ENCODE measurements at places on chromosomes 1 and 21.

DNA sequence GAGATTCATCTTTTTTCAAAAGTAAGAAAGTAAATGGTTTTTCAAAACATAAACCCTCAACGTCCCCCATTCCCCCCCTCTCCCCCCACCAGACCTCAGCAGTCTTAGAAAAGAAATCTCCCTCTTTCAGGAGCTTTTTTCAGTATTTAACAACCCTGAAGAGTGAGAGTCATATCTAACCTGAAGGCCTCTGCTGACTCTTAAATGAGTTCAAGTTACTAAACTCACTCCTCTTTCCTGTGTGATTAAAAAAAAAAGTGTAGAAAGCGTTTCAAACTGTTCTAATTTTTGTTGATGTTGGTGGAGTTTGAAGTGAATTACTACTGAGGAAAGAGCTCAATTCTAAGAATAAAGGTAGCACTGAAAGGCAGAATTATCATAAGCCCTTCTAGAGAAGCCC, 93.7 kb downstream of the VAV3 start:
- DNase-seq: no peak

DNA sequence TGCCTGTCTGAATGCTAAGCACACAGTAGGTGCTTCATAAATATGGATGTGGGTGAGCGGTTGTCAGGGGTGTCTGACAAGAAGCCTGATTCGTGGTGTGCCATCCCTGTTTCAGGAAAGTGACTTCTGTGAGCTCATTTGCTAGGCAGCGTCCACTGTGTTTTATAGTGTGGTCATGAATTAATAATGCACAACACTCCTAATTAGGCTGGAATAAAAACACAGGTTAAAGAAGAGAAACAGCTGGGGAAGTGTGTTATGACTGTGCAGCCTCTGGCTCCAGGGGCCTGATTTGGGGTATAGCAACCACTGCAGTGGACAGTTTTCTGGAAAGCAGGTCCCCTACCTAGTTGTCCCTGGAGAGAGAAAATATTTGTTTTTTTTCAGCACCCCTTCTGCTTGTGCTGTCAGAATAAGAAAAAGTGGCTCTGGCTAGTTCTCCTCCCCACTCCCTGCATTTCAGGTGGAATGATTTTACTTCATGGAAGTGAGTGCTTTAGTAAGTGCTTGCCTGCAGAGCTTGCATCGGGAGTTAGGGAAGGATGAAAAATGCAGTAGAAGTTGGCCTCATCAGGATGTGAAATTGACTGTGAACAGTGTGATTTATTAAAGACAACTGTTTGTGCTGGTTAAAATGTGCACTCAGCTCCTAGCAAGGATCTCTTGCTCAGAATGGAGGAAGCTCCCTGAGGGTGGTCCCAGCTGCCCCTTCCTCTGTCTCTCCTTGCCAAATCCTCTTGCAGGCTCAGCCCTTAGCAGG, 333.8 kb downstream of the HHAT start:
- no peak for DNase-seq

DNA sequence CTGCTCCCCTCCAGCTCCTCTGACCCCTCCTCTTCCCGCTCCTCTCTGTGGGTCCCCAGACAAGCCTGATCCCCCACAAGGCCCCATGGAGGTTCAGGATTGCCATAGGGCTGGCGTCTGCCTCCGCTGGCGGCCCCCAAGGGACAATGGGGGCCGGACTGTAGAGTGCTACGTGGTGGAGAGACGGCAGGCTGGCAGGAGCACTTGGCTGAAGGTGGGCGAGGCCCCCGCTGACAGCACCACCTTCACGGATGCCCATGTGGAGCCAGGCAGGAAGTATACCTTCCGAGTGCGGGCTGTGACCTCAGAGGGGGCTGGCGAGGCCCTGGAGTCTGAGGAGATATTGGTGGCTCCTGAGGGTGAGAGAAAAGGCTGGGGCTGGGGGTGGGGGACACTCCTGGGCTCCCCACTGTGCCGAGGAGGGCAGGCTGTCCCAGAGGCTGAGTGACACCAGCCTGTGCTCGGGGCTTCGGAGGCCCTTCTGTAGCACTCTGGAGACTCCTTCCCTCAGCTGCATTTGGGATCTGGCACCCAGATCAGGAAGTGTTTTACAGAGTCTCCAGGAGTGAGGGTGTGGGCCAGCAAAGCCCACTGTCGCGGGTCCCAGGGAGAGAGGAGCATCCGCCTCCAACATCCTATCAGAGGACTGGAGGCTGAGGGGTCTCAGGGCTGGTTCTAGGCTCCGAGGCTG, 25.9 kb downstream of the IGFN1 start:
- no peak for DNase-seq

GRCh38 chr1:59967141-59967697, 40.6 kb upstream of the CYP2J2 start:
- DNase-seq: no peak

DNA sequence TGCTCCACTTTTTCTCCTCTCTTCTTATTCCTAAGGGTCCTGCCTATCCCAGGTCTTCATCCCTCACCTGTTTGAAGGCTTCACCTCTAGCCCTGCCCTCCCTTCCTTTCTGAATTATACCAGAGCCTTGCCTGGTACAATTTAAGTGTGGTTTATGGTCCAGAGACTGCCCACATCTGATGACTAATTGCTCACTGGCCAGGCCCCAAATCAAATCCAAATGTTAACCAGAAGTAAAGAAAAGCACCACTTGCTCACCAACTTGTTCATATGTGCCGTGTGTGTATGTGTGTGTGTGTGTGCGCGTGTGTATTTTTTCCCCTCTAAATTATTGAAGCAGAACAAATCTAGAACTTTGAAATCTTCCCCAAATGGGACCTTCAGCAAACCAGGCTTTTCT, 26.4 kb downstream of the MYOM3 start:
- DNase-seq: no peak

DNA sequence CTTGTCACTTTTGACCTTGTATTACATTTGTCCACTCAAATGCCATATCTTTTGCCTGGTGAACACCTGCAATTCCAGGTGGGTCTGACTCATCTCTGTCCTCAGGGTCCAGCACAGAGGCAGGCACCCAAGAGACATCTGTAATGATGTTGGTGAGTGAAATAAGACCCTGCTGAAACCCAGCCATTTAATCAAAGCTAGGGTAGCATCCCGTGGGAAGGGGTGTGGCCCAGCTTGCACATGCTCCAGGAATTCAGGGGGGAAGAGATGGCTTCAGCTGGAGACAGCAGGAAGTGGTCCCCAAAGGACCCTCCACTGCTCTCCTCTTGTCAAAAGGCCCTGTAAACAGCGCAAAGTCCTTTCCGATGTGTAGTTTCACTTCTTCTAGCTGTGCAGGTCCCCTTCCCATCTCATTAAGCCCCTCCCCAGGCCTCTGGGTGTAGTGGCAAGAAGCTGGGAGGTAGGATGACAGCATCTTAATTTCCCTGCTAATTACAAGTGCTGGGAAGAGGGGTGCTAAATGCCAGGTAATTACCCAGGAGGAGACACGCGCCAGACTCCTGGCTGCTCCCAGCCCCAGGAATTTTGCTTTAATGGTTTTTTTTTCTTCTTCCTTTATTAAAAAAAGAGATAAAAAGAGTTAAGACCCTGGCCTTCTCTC, 54.4 kb upstream of the TRABD2B start:
- DNase-seq: no peak

GRCh38 chr1:39640861-39641260, 1.4 kb upstream of the HEYL start:
- no peak for DNase-seq

Measured in NCI-H446 treated with DMSO at 0.1 percent for 48 hours (cell line).